Activated B cell treated with CpG ODN at 0.5 μM for 24 hours (primary cell): ENCODE measurements at places on chromosomes 3 and 15. TPM values are rescaled to one million over a fixed set of nuclear protein-coding genes. Genes with fewer than 3 reads are reported as not detected.

The LTF gene
- total RNA-seq: 0.10 TPM in 1 of 2 replicates, not detected in the other

The ROPN1B gene
- not detected in 2 replicates for total RNA-seq

The FETUB gene
- not detected in 2 replicates for total RNA-seq

The EFCAB12 gene
- total RNA-seq: 1.8 and 2.1 TPM in 2 replicates

The CPB1 gene
- total RNA-seq: not detected in 2 replicates

- DNase-seq: no peak
- H3K27me3 ChIP-seq: peaks cover 15% of the 10 kb centered on the region
- H3K36me3 ChIP-seq: no peaks in the 10 kb centered on the region
- H3K4me3 ChIP-seq: no peak overlapping the region
These were observed 320.4 kb upstream of the PROK2 start for GRCh38 chr3:72105306-72105705.

GRCh38 chr3:106119614-106120082 lies 250.8 kb upstream of the CBLB start:
- peaks cover 7% of the 10 kb centered on the region for H3K4me1 ChIP-seq
- H3K27ac ChIP-seq: peak overlapping the region; percentile 33
- H3K27me3 ChIP-seq: no peaks in the 10 kb centered on the region
- H3K36me3 ChIP-seq: no peaks in the 10 kb centered on the region
- no peak for DNase-seq
- H3K4me3 ChIP-seq: no peak overlapping the region

GRCh38 chr3:101784855-101785613 lies 6.0 kb downstream of the NXPE3 start:
- H3K4me3 ChIP-seq: no peak overlapping the region
- peaks cover 67% of the 10 kb centered on the region for H3K36me3 ChIP-seq
- H3K4me1 ChIP-seq: peaks cover 13% of the 10 kb centered on the region
- H3K27ac ChIP-seq: no peak overlapping the region
- DNase-seq: no peak

DNA sequence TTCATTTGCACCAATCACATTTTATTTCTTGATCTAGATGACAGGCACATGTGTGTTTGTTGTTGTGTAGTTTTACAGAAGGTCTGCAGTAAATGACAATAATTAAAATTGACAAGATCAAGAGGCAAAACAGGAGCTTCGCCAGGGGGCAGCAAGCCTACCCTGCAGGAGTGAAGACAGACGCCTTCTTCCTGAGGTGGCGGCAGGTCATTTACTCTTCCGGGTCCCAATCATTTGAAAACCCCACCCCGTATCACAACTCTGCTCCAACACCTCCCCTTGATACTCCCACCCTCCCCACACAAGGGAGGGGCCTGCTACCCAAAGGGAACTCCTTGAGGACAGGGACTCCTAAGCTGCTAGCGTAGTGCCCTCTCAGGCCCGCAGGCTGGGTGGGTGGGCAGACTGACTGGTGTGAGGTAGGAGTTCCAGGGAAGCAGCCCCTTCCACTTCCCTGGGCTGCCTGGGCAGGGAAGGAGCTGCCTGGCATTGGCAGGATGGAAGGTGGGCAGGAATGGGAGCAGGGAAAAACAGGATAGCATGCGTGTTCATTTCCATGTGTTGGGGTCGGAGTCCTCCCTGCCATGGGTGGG lies 13.1 kb downstream of the CHDH start:
- no peaks in the 10 kb centered on the region for H3K36me3 ChIP-seq
- no peak for DNase-seq
- no peak overlapping the region for H3K4me3 ChIP-seq
- no peaks in the 10 kb centered on the region for H3K27me3 ChIP-seq
- no peaks in the 10 kb centered on the region for H3K4me1 ChIP-seq

DNA sequence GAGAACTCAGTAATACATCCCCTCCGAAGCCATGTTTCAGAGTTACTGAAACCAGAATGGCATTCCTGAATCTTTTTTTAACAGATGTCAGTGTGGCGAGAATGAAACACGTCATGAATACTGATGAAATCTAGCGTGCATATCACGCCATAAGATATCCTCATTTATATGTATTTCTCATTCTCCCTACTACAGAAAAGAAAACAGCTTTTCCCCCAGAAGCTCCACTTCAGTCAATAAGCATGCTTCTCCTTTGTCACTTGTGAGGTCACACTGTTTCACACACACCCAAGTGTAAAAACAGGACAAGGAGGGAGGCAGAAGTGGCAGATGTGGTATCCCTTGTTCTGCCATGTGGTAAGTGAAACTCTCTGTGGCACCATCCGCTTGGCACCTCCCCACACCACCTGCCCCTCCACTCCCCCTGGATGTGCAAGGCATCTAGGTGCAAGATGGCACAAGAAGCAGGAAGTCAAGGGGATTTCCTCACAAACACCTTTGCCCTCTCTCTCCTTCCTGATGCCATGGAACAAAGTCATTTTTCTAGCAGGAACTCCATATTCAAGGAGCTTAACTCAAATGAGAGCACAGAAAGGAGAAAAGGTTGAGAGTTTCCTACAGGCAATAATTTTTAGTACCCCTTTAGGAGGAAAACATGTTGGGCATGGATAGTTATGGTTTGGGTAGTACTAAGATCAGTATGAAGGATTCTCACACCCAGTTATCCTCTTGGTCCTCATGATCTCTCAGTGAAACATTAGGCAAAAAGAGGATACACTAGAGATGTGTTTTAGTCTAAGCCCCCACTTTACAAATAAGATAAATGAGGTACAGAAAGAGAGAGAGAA lies 47.5 kb upstream of the FRMD4B start:
- no peaks in the 10 kb centered on the region for H3K4me1 ChIP-seq
- H3K4me3 ChIP-seq: no peak overlapping the region
- no peaks in the 10 kb centered on the region for H3K36me3 ChIP-seq
- no peak overlapping the region for H3K27ac ChIP-seq

DNA sequence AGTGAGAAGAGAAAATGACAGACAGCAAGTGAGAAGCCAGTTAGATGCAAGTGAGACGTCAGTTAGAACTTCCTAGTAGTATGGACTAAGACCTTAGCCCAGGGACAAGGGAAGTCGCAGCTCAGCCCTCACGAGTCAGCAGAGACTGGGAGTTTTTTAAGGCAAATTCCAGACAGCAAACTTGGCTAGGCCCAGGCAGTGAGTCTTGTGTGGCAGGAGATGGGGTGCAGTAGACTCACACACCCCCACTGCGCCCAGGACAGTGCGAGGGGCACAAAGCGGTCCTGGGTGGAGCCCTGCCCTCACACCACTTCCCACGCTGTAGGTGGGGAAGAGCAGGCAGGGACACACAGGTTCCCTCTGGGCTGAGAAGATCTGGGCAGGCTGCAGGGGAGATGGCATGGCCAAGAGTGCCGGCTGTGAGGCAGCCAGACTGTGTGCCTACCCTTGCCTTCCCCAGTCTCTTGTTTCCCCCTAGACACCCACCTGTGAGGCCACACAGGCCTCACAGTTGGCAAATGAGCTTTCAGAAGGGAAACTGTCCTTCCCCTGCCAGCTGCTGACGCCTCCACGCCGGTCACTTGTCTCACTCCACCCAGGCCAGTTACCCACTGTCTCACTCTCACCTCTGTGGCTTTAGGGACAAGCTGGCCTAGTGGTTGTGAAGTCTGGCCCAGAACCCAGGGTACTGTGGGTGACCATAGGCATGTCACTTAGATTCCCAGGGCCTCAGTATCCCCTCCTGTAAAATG lies 13.7 kb upstream of the PRKCD start:
- H3K27ac ChIP-seq: no peak overlapping the region
- no peaks in the 10 kb centered on the region for H3K4me1 ChIP-seq
- H3K27me3 ChIP-seq: no peaks in the 10 kb centered on the region

- no peak for DNase-seq
- H3K4me3 ChIP-seq: no peak overlapping the region
- peaks cover 2% of the 10 kb centered on the region for H3K36me3 ChIP-seq
- no peaks in the 10 kb centered on the region for H3K27me3 ChIP-seq
- peaks cover 42% of the 10 kb centered on the region for H3K4me1 ChIP-seq
These were observed 62.5 kb downstream of the ARHGAP31 start for GRCh38 chr3:119356646-119357045.

DNA sequence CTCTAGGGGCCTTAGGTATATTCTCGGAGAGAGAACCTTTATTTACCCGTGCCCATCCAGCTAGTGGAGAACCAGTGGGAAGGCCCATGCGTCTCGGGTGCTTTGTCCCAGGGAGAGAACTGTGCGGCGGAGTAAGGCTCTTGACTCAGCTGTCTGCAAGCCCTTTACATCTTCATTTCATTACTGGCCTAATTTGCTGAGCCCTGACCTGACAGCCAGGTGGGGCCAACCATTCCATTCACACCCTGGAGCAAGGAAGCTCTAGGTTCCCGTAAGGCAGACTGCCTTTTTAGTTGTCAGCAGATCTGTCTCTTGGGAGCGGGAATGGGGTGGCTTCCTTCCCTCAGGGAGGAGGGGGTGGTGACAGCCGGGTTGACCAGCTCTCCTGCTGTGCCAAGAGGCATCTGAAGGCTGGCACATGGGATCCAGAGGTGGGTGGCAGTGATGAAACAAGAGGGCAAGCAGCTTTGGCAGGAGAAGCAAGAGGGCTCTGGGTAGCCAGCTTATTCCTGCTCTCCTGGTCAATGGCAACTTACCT lies 36.4 kb downstream of the SV2B start:
- H3K36me3 ChIP-seq: no peaks in the 10 kb centered on the region
- H3K4me1 ChIP-seq: no peaks in the 10 kb centered on the region
- H3K27me3 ChIP-seq: peaks cover 21% of the 10 kb centered on the region
- no peak overlapping the region for H3K4me3 ChIP-seq

- no peaks in the 10 kb centered on the region for H3K36me3 ChIP-seq
- H3K4me1 ChIP-seq: peaks cover 45% of the 10 kb centered on the region
- no peak overlapping the region for H3K27ac ChIP-seq
These were observed 107.0 kb downstream of the XXYLT1 start for GRCh38 chr3:195163719-195164572.

- DNase-seq: no peak
- no peak overlapping the region for H3K4me3 ChIP-seq
- peaks cover 4% of the 10 kb centered on the region for H3K4me1 ChIP-seq
- H3K27me3 ChIP-seq: peaks cover 39% of the 10 kb centered on the region
- no peak overlapping the region for H3K27ac ChIP-seq
- no peaks in the 10 kb centered on the region for H3K36me3 ChIP-seq
These were observed 19.9 kb downstream of the NOX5 start for GRCh38 chr15:69034352-69034751.

GRCh38 chr3:152834776-152835600 lies at the start of gene P2RY1:
Gene P2RY1, plus strand, starts transcription at chr3:152835131. Its CDS starts 652 bp downstream, at chr3:152835783.
- peaks cover 20% of the 10 kb centered on the region for H3K4me1 ChIP-seq
- H3K27me3 ChIP-seq: peaks cover 26% of the 10 kb centered on the region
- H3K36me3 ChIP-seq: no peaks in the 10 kb centered on the region
- no peak within 1 kb of the TSS for H3K27ac ChIP-seq

GRCh38 chr3:71303627-71304200 lies 279.8 kb downstream of the FOXP1 start:
- peak overlapping the region; percentile 92 for H3K4me3 ChIP-seq
- H3K27ac ChIP-seq: peak overlapping the region; percentile 94
- DNase-seq: no peak
- H3K4me1 ChIP-seq: peaks cover 78% of the 10 kb centered on the region
- no peaks in the 10 kb centered on the region for H3K27me3 ChIP-seq
- peaks cover 27% of the 10 kb centered on the region for H3K36me3 ChIP-seq

GRCh38 chr15:22893081-22893480 lies 54.6 kb downstream of the NIPA2 start:
- H3K4me1 ChIP-seq: no peaks in the 10 kb centered on the region
- no peak for DNase-seq
- H3K36me3 ChIP-seq: no peaks in the 10 kb centered on the region
- no peaks in the 10 kb centered on the region for H3K27me3 ChIP-seq
- H3K4me3 ChIP-seq: no peak overlapping the region

GRCh38 chr15:75008629-75009326 lies 13.4 kb downstream of the SCAMP5 start:
- H3K4me1 ChIP-seq: peaks cover 44% of the 10 kb centered on the region
- H3K27ac ChIP-seq: peak overlapping the region; percentile 86
- peak overlapping the region; percentile 56 for H3K4me3 ChIP-seq
- H3K27me3 ChIP-seq: peaks cover 20% of the 10 kb centered on the region
- no peak for DNase-seq
- H3K36me3 ChIP-seq: no peaks in the 10 kb centered on the region

- peak overlapping the region; percentile 78 for H3K27ac ChIP-seq
- peaks cover 44% of the 10 kb centered on the region for H3K4me1 ChIP-seq
- H3K36me3 ChIP-seq: peaks cover 2% of the 10 kb centered on the region
- H3K4me3 ChIP-seq: peak overlapping the region; percentile 78
- H3K27me3 ChIP-seq: no peaks in the 10 kb centered on the region
These were observed 1.5 kb upstream of the TNK2 start for GRCh38 chr3:195909644-195910498.

- H3K27me3 ChIP-seq: peaks cover 52% of the 10 kb centered on the region
- peaks cover 21% of the 10 kb centered on the region for H3K4me1 ChIP-seq
- DNase-seq: peak; percentile 24
- no peaks in the 10 kb centered on the region for H3K36me3 ChIP-seq
These were observed 65.6 kb upstream of the POLG start for GRCh38 chr15:89400116-89400781.

DNA sequence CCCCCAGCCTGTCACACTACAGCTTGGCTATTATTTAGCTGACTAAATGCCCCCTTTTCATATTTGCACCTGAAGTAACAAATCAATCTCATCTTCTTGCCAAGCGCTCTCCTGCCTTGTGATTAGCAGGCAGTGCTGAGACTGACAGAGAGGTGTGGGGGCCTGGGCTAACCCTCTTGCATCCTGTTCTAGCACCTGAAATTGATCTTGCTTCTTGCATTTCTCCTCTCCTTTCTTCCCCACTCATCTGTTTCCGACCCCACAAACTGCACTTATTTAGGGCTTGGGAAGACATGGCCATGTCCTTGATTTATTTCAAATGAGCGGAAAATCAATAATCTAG lies 309.0 kb upstream of the PROK2 start:
- H3K27ac ChIP-seq: no peak overlapping the region
- peaks cover 2% of the 10 kb centered on the region for H3K27me3 ChIP-seq
- no peaks in the 10 kb centered on the region for H3K36me3 ChIP-seq
- H3K4me3 ChIP-seq: no peak overlapping the region
- no peak for DNase-seq
- H3K4me1 ChIP-seq: peaks cover 53% of the 10 kb centered on the region

DNA sequence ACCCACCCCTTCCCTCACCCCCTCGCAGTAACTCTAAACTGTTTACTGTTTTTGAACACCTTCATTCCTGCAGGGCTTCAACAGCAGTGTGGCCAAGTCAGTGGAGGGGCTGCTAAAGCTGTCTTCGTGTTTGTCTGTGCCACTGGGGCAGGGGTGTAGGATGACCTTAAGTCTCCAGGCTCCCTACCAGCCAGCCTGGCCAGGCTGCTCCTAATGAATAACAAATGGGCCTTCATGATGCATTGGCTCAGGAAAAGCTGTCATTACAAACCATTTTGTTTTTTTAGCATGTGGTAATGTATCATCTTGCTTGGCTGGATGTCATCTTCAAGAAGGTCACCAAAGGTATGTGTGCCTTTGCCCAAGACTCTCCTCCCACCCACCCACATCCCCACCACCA lies 372.2 kb upstream of the WNT5A start:
- H3K27ac ChIP-seq: no peak overlapping the region
- no peaks in the 10 kb centered on the region for H3K36me3 ChIP-seq
- no peaks in the 10 kb centered on the region for H3K27me3 ChIP-seq
- no peaks in the 10 kb centered on the region for H3K4me1 ChIP-seq
- no peak overlapping the region for H3K4me3 ChIP-seq
- DNase-seq: no peak
